Activated CD4-positive, alpha-beta T cell treated with anti-CD3 and anti-CD28 coated beads, Interleukin-10, Interleukin-2, amounts not matched to agents 100 ng/mL and 50 ng/mL, durations not matched to agents 16 hours and 8 hours (primary cell): ENCODE measurements at places on chromosomes 11 and 22.

- no peak for DNase-seq
Observed at GRCh38 chr11:112972399-112973145, 11.4 kb downstream of the NCAM1 start.

DNA sequence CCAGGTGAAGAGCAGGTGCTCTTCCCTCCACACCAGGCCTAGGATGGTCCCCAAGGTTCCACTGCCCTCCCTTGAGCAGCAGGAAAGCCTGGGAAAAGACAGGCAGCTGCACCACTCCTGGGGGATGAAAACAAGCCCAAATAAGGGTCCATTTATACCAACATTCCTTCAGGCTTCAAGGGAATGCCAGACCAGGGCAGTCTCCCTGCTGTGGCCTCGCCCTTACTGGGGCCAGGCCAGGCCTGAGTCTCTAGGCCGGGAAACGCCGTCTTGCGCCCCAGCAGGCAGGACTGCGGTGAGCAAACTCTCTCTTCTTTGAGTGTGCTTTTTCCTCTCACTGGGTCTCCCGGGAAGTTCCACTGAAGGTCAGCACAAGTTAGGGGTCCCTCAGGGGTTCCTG is 443.5 kb downstream of the SOX6 start:
- no peak for DNase-seq

DNA sequence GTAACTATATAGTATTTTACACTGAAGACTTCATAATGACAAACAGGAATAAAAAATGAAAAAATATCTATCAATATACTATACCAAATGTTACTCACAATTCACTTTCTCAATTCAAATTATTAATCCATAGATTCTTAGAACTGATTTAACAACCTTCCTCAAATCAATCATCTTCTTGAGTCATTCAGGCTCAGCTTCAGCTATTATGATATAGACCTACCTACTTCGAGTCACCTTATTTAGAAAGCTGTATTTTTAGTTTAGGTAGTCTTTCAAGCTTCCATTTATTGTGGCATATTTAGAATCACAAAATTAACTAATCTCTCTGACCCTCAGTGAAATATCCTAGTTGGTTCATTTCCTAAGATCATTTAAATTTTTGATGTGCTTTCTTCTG is 8.2 kb downstream of the CREBZF start:
- DNase-seq, result no peak

DNA sequence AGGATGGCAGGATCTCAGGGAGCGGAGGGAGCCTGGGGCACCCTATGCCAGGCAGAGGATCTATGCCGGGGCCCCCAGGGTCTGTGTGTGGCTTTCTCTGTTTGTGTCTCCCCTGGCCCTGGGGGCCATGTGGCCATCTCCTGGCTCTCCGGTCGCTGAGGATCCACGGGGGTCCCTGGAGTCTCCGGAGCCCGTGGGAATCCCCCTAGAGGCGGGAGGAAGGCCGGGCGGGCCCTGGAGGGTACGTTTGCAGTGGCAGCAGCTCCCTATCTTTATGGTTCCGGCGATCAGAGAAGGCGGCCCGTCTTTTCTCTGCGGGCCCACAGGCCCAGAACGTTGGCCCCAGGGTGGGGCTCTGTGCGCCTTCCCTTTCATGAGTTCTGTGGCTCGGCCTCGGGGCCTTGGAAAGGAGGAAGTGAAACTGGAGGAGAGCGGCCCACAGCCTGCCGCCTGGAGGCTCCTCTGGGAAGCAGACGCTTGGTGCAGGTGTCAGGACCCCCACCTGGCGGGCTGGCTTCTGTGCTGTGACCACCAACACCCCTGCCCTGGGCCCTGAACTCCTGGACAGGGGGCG is 82.1 kb downstream of the KCNQ1 start:
- DNase-seq, result no peak

- no peak for DNase-seq
Observed at GRCh38 chr11:4677948-4678347, 19.7 kb downstream of the OR51E2 start.

- DNase-seq, result no peak
Observed at GRCh38 chr22:17575681-17576080, 12.4 kb downstream of the SLC25A18 start.
